ENCODE measurements at places on chromosomes 1 and 21. TPM values are rescaled to one million over a fixed set of nuclear protein-coding genes. Genes with fewer than 3 reads are reported as not detected.

Gene PM20D1
- 0.22 TPM for total RNA-seq

DNA sequence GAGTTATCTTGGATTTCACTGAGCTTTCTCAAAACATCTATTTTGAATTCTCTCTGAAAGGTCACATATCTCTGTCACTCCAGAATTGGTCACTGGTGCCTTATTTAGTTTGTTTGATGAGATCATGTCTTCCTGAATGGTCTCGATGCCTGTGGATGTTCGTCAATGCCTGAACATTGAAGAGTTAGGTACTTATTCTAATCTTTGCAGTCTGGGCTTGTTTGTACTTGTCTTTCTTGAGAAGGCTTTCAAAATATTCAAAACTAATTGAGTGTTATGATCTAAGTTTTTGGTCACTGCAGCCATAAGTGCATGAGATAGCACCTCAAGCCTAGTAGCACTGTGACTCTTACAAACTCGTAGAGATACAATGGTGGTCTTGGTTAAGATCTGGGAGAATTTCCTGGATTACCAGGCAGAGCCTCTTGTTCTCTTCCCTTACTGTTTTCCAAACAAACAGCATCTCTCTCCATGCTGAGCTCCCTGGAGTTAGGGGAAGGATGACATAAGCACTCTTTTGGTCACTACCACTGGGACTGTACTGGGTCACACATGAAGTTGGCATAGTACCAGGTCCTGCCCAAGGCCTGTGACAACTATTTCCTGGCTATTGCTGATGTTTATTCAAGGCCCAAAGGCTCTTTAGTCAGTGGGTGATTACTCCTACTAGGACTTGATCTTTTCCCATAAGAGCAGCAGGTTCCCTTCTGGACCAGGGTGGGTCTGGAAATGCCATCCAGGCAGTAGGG is 25.6 kb downstream of the SLC22A15 start:
- DNase-seq, result no peak

- DNase-seq, result peak; percentile 47
Measured at GRCh38 chr1:169105434-169106094, 926 bp upstream of the ATP1B1 start.

DNA sequence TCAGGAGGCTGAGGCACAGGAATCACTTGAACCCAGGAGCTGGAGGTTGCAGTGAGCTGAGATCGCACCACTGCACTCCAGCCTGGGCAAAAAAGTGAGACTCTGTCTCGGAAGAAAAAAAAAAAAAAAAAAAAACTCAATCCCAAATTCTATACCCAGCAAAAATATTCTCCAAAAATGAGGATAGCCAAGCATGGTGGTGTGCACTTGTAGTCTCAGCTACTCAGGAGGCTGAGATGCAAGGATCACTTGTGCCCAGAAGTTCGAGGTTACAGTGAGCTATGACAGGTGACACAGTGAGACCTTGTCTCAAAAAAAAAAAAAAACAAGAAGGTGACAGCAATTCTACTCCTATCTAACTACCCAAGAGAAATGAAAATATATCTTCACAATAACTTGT is 6.4 kb downstream of the TMEM50B start:
- DNase-seq, result no peak

DNA sequence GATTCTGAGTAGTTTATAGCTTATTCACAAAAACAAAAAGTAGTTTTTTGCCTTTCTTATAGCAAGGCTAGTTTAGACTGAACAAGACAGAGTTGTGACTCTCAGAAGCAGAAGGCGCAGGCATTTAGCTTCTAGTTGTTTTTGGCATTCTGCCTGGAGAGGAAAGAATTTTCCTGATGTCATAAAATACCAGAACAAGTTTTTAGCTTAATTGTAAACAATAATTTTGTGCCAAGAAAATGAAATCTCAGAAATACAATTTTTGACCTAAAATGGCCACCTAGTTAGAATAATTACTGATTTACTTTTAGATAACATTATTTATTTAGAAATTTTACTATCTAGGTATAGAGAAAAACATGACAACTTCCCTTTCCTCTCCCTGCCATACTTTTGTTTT is 1.0 kb downstream of the DNAJB4 start:
- DNase-seq, result no peak

DNA sequence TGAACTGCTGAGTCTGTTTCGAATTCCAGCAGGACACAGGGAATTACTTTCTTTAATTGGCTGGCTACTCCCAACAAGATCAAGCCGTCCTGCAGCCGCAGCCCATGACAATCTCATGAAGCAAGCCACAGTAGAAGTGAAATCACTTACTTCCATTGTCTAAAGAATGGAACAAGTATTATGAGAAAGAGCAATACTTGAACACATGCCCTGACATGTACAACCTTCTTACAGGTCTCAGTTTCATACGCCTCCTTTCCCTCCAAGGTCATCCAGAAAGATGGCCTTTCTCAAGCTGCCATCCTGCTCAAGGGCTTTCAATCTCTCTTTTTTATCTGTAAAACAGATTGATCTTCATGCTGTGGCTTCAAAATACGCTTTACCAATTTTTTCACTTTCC is 85.1 kb downstream of the PCSK9 start:
- DNase-seq, result no peak

- no peak for DNase-seq
Measured at GRCh38 chr1:54477153-54477561, 70.9 kb upstream of the ACOT11 start.

GRCh38 chr1:85577419-85578320 is 2.9 kb upstream of the CCN1 start:
- DNase-seq, result peak; percentile 26

Gene ACOT11
- total RNA-seq, result 1.1 TPM

GRCh38 chr21:45019076-45019886 is 55.1 kb upstream of the ADARB1 start:
- no peak for DNase-seq

GRCh38 chr1:43557744-43558245 is 27.1 kb downstream of the PTPRF start:
- no peak for DNase-seq

Gene CRNN
- total RNA-seq, result not detected

- DNase-seq, result no peak
Measured at GRCh38 chr1:169475806-169476387, 9.8 kb downstream of the SLC19A2 start.

Gene PTPN14
- total RNA-seq, result 0.27 TPM

Gene CAMK1G
- not detected for total RNA-seq

GRCh38 chr1:164982545-164982944 is 374.0 kb downstream of the LMX1A start:
- DNase-seq, result no peak

Gene FCRL4
- total RNA-seq, result not detected

Gene OR2G6
- total RNA-seq, result not detected

- no peak for DNase-seq
Measured at GRCh38 chr1:68819190-68819829, 322.4 kb upstream of the DEPDC1 start.

GRCh38 chr1:153259387-153259786 is at the start of gene LORICRIN:
Gene LORICRIN, plus strand, starts transcription at chr1:153259687. Its CDS starts 1,263 bp downstream, at chr1:153260950.
- no peak for DNase-seq

DNA sequence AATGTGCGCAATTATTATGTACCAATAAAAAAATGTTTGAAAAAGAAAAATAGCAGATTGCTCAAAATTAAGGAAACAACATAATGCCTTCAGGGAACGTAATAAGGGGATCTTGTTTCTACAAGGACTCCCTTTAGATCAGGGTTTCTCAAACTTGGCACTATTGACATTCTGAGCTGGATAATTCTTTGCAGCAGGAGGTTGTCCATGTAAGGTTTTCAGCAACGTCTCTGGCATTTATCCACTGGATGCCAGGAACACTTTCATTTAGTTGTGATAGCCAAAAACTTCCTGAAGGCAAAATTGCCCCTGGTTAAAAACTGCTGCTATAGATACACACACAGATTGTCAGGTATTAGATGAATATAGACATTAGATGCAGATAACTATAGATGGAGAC is 666.7 kb upstream of the ADAMTS5 start:
- DNase-seq, result no peak

DNA sequence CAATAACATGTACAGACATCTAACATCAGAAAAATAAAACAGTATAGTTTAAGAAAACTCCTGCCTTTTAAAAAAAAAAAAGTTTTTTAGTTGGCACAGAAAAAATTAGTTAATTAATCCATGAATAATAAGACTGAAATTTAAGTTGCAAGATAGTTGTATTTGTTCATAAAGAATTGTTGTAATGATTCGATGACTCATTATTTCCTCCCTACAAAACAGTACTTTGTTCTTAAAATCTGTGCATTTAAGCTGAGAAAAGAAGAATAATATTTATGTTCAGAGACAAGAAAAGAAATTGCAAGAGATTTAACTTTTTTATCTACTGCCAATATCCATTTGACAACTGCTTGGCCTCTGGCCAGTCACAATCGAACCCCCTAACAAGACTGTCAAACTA is 894.7 kb downstream of the ADGRL2 start:
- DNase-seq, result no peak

- no peak for DNase-seq
Measured at GRCh38 chr1:45385302-45385701, 45.1 kb upstream of the MUTYH start.

Gene PLEKHO1
- total RNA-seq, result 19.0 TPM

DNA sequence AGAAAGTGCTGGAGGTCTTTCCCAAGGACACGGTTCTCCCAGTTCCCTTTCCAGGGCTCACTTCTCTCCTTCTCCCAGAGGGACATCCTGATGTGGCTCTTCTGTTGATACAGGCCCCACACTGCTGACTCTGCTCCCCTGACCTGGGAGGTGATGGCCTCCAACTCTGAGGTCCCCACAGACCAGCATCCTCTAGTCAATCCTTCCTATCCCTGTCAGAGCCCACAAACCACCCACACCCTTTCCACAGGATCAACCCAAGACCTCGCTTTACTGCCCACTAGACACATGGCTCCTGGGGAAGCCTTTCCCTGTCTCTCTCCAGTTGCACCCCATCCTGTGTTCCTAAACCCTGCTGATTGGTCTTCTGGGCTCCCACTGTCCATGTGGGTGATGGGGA is 11.6 kb downstream of the SLAMF7 start:
- DNase-seq, result no peak

DNA sequence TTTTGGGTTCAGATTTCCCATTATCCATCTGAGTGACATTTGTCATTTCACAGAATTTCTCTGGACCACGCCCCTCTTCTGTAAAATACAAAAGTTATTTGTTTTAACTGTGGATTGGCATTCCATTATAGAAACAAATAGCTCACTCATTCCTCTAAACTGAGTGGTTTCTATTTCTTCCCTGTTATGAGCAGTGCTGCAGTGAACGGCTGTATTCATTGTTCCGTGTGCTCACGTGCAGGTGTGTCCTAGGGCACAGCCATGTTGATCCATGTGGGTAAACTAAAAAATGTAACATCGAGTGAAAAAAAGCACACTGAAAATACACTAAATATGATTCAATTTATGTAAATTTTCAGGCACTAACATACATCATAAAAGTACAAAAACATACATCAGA is 27.0 kb upstream of the IL12RB2 start:
- no peak for DNase-seq

GRCh38 chr1:110643879-110644472 is 30.8 kb downstream of the KCNA3 start:
- DNase-seq, result no peak

Gene HSD3B1
- total RNA-seq, result not detected

Gene FLG2
- total RNA-seq, result not detected

Gene CD48
- 379 TPM for total RNA-seq

Gene AIM2
- 8.6 TPM for total RNA-seq

Gene MPZL1
- 14.8 TPM for total RNA-seq

Data from activated CD8-positive, alpha-beta T cell treated with anti-CD3 and anti-CD28 coated beads for 36 hours (primary cell).